Coronary artery (tissue), 2 donors: ENCODE measurements at places on chromosomes 6 and 20.

- DNase-seq: no peak
Observed at GRCh38 chr6:12717356-12717755, 789 bp downstream of the PHACTR1 start.

GRCh38 chr6:16633465-16633864 lies 127.8 kb downstream of the ATXN1 start:
- no peak for DNase-seq

- DNase-seq: no peak
Observed at GRCh38 chr6:144059139-144059538, 36.2 kb downstream of the SF3B5 start.

DNA sequence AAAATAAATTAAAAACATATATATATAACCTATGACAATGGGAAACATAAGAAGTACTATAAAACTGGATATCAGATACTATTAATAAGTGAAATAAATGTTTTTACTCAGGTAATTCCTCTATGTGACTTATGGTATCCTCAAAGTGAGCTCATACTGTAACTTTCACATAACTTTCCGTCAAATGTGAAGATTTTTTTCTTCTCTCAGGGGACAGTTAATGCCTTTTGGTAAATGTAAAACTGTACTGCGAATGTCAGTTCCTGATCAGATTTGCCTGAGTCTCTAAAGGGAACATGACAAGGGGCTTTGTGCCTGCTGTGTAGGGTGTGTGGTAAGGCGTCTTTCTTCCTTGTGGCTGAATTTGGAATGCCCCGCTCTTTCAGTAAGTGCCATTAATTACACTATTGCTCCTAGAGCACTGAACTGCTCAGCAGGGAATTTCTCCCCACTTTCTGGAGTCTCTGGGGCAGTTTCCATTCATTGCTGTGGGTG lies 271.8 kb downstream of the PRL start:
- DNase-seq: no peak

DNA sequence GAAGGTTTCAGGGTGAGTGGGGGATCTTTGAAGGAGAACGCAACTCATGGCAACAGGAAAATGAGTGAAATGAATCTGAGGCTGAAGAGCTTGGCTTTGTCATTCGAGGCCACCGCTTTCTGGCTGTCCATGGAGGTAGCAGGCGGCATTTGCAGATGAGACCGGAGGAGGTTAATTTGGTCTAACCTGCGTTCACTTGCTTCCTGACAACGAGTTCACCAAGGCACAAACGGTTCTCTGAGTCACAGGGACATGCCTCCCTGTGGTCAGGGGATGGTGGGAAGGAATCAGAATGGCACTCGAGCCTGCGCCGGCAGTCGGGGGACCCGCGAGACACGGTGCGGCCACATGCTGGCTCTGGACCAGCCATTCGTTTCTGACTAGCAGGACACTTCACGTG lies 75.0 kb downstream of the IRF4 start:
- no peak for DNase-seq

GRCh38 chr6:122753000-122753687 lies 26.4 kb upstream of the FABP7 start:
- DNase-seq: no peak

- no peak for DNase-seq
Observed at GRCh38 chr20:37302981-37303380, 13.5 kb downstream of the MANBAL start.

DNA sequence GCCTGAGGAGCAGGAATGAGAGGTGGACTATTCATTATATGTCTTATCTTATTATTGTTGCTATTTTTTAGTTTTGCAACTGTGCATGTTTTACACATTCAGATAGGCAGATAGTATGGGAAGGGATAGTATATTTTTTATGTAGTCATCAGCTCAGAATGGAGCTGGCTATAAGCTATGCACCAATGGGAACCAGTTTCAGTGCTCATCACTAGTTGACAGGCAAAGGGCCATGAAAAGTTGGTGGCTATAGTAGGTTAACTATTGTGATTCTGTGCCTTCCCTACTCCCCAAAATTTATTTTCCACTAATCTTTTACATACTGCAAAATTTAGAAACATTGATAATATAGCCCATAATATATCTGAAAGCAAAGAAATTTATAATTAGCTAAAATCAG lies 5.3 kb upstream of the UBD start:
- no peak for DNase-seq

DNA sequence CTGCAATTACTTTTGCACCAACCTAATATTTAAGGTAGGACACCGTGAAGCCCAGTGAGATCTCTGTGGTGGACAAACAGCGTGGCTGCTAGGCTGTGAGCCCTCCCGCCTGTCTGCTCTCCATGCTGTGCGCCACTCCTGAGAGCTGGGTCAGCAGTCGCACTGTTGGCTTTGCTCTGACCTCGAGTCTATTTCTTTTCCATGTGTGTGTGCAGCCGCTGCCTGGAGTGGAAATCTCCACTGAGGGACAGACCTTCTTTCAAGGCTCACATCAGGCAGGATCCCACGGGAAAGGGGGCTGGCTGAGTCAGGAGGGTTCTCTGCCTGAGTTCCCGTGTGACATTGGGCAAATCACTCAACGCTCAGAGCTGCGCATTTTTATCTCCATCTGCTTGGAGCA lies 27.1 kb downstream of the RIPOR3 start:
- no peak for DNase-seq

- no peak for DNase-seq
Observed at GRCh38 chr6:102038964-102039363, 645.5 kb downstream of the GRIK2 start.

GRCh38 chr20:16395366-16395765 lies 177.9 kb downstream of the KIF16B start:
- DNase-seq: no peak

DNA sequence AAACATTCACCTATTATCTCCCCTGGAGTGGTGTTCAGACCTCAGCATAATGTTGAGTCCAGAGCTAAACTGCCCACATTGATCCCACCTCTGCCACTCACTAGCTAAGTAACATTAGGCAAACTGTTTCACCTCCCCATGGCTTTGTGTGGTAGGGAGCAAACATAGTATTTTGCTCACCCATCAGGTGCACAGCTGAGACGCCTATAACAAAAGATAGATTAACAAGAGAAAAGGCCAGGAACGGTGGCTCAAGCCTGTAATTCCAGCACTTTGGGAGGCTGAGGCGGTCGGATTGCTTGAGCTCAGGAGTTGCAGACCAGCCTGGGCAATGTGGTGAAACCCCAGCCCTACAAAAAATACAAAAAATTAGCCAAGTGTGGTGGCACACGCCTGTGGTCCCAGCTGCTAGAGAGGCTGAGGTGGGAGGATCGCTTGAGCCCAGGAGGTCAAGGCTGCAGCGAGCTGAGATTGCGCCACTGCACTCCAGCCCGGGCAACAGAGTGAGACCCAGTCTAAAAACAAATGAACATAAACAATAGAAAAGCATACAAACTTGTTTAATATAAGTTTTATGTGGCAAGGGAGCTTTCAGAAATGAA lies 91.6 kb downstream of the MAP3K7 start:
- no peak for DNase-seq

GRCh38 chr20:25514747-25515340 lies 70.5 kb downstream of the NINL start:
- no peak for DNase-seq

DNA sequence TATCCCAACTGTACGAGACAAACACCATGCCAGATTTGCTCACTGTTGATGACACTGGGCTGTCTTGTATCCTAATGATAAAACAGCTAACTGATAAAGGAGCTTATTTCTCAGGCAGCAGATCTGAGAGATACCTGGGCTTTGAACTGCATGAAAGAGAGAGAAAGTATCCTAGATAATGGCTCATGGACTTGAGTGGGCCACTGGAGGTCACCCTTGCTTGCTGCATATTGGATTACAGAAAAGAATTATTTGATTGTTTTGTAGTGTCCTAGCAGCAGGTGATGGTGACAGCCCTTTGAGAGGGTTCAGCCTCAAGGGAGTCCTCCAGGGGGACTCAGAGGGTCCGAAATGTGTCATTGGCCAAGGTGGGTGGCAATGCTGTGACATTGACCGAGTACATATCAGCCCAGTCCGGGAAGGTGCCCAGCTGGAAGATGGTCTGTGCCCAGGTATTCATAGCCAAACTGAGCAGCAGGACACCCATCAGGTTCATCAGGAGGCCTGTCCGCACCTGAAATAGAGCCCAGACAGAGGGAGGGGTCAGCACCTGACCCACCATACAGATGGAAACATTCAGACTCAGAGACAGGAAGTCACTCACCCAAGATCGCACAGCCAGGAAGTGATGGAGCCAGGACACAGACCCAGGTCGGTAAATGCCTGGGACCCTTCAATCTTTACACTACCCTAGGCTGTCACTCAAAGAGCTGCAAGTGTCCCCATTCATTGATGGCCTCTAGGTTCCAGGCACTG lies 9.4 kb upstream of the OCSTAMP start:
- DNase-seq: no peak

DNA sequence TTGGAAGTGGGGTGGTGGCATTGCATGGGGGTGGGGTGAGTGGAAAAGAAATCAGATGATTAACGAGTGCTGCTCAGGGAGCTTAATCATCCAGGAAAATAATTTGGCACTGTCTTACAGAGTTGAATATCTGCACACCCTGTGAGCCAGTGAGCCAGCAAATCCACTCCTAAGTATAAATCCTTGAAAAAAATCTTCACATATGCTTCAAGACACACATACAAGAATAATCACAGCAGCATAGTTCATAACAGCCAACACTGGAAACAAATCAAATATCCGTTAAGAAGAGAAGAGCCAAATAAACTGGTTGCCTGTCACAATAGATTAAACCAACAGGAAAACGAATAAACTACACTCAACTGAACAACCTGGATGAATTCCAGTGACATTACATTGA lies 62.8 kb downstream of the SAMD3 start:
- DNase-seq: no peak

GRCh38 chr6:11584244-11584643 lies 46.7 kb downstream of the TMEM170B start:
- DNase-seq: no peak

DNA sequence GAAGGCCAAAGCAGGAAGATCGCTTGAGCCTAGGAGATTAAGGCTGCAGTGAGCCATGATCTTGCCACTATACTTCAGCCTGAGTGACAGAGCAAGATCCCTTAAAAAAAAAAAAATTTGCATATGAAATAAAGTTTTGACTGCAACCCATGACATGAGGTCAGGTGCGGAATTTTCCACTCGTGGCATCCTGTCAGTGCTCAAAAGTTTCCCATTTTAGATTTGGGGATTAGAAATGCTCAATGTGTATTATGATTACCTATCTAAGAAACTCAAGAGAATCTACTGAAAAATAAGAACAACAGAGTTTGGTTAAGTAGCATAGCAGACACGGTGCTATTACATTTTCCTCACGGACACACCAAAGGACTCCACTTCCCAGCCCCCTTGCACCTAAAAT lies 11.7 kb downstream of the SLC23A2 start:
- DNase-seq: no peak

DNA sequence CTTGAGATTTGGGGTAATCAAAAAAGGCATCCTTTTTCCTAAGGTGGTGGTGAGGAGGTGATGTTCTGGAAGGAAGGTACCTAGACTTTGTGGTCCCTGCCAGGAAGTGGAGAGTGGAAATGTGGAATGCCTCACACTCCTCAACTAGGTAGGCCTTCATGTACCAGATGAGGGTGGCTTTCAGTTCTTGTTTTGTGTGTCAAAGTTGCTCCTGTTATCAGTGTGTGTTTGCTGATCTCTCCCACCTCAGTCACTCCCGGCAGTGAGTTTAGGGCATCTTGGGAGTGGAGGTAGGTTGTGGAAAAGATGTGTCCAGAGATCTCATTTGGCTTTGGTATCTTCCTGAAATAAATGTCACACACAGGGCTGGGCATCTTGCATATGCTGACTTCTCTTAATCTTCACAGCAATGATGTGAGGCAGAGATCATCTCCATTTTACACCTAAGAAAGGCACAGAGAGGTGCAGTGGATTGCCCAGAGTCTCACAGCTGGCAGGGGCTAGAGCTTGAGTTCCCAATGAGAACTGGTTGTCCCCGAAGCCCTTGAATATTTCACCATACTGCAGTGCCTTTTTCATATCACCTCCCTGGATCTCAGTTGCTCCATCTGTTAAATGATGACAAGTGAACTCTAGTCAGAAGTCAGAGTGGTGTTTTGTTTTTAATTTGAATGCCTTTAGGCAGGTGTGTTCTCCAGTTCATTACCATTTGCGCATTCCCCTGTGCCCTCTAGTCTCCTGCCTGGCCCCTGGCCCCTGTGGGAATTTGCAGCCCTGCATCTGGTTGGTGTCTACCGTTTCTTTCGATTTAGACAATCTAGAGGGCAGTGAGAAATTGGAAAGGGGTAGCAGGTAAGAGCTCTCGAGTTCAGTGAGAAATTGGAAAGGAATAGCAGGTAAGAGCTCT lies 2.9 kb downstream of the PKIG start:
- no peak for DNase-seq

GRCh38 chr20:54668271-54669039 lies 193.1 kb downstream of the DOK5 start:
- no peak for DNase-seq

DNA sequence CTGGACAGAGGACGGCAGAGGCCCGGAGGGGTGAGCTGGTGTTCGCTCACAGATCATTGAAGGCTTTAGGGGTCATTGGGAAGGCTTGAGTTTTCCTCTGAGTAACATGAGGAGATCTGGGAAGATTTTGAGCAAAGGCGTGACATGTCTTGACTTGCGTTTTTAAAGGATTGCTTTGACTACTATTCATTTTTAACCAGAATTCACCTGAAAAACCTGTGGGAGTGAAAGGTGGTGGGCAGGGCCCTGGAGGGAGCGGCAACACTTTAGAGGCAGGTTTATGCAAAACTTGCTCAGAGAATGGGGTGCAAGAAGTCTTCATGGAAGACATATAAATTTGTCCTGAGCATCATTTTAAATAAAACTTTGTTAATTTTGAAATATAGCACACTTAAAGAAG lies 72.2 kb upstream of the EEF1E1 start:
- DNase-seq: no peak

DNA sequence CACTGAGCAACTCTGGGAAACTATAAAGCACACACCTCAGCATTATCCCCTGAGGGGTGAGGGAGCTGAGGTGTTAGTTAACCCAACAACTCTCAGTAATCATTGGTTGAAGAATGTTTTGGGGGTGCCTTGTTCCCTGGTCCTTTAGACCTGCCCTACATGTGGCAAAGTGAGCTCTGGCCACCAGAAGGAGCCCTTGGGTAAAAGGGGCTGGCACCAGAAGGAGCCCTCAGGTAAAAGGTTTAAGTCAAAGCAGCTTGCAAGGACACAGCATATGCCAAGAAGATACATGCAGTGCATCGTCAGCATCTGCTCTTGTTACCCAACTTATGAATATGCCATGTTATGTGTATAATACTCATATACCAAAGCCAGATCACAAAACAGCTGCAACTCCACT lies 1081.7 kb downstream of the KIF16B start:
- DNase-seq: no peak

- no peak for DNase-seq
Observed at GRCh38 chr6:45822873-45823272, 192.8 kb downstream of the CLIC5 start.

- DNase-seq: no peak
Observed at GRCh38 chr6:75202676-75203131, 3.1 kb downstream of the COL12A1 start.
